ENCODE measurements at places on chromosomes 11 and 22.

DNA sequence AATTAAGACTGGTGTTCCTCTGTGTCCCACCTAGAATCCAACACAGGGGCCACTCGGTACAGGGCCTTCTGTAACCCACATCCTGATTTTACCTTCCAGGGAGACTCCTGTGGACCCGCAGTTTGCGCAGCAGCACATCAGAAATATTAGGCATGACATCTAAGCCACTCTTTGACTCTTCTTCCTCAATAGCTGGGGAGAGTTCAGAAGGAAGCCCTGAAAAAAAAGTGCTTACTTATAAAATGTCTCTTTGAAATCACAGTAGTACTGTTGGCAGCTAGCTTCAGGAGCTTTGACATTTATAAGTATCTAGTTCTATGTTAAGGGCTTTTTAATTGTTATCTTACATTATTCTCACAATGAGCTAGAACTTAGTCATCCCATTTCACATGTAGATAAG lies 41.2 kb upstream of the LYVE1 start:
- no peak for DNase-seq

- no peak for DNase-seq
Observed at GRCh38 chr11:117735350-117735977, 61.6 kb downstream of the DSCAML1 start.

- no peak for DNase-seq
Observed at GRCh38 chr11:29481738-29482137, 535.1 kb downstream of the KCNA4 start.

DNA sequence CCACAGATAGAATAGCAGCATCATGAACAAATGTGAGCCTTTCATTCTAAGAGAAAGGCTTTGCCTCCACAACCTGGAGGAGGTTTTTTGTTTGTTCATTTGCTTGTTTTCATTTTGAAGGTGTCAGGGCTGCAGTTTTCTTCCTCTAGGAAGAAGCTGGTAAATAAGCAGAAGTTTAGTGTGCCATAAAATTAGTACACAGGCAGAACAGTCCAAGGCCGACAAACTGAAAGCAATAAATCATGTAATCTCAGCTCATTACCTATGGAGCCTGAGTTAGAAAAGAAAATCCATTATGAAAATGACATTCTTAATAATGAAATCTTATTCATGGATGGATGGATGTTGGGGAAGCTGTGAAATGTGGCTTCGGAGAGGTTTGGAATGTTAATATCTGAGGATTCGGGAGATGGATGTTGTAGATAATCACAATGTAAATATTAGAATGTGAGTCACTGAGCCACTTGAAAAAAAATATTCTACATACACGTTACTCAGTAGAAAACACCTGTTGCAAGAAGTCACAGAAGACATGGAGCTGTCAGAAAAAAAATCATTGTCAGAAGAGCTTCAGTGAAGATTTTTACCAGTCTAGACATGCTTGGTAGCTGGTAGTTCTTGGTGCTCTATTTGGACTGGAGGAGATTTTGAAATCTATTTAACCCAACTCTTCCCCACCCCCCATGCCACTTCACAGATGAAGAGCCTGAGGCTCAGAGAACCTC lies 15.0 kb upstream of the ZDHHC13 start:
- DNase-seq: no peak

GRCh38 chr11:1486054-1486825 lies at the start of gene MOB2:
Gene MOB2, minus strand, starts transcription at chr11:1486779. Its CDS starts 223 bp downstream, at chr11:1486556.
- DNase-seq: no peak

DNA sequence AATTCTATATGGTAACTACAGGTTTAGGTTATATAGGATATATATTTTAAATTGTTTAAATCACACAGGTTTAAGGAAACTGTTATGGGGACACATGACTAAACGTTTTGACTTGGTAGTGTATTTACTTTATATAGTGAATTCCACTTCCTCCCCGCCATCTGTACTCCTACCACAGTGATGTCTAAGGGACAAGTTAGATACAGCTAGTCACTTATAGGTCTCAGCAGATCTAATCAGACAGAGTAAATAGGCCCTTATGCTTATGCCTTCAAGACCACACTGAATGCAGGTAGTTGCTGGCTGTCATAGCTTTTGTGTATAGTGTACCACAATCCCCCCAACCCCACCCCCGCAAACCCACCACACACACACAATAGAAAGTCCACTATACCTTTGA lies 8.2 kb downstream of the SESN3 start:
- no peak for DNase-seq

DNA sequence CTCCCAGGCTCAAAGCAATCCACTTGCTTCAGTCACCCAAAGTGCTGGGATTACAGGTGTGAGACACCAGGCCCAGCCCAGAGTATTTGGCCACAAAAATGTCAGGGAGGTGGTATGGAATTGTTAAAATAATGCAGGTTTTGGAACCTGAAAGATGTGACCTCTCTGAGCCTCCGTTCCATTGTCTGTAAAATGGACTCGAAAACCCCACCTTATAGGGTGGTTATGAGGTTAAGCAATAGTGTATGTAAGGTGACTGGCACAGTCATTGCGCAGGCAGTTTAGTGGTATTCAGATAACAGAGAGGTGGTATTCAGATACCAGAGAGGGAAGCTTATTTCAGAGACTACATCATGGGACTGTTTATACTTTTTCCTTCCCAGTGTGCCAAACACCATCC lies 52.5 kb upstream of the PRSS23 start:
- no peak for DNase-seq

DNA sequence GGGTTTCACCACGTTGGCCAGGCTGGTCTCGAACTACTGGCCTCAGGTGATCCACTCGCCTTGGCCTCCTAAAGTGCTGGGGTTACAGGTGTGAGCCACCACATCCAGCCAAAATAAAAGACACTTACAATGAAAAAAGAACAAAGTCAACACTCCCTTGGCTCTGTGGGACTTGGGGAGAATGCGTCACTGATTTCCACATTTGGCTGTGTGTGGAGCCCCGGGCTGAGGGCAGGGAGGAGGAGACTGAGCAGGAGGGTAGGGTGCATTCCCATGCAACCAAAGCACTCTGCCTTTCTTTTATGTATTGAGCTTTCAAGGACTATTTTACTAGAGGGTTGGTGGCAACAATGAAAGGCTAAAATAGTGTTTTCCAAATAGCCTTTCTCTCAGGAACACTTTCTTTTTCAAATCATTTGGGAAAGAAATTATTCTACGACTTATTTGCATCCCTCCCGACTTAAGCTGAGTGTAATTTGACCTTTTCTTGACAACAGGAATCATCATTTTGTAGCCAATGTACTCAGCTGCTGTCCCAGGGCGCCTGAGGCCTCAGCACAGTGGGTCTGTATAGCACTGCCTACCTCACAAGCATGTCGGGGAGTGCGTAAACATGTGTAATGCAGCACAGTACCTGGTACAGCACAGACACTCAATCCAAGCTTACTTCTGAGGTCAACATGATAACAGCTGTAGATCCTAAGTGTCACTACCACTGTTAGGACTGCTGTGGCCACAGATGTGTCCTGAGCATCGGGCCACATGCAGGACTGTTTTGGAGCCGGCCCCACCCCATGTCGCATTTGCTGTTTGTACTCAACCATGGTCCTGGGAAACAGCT lies 10.1 kb upstream of the SERPIND1 start:
- no peak for DNase-seq

DNA sequence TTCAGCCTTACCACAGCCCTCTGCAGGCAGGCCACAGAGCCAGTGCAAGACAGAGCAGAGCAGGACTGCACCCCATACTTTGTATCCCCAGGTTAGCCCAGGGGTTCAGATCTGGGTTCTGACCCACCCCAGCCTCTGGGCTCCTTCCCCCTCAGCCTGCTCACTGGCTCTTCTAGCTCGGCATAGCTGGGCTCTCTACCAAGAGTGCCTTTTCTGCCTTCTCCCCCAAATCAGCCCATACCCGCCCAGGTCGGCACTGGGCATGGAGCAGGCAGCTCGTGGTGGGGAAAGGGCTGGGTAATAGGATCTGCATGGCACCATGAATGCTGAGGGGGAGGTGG lies 8.3 kb downstream of the RELT start:
- no peak for DNase-seq

DNA sequence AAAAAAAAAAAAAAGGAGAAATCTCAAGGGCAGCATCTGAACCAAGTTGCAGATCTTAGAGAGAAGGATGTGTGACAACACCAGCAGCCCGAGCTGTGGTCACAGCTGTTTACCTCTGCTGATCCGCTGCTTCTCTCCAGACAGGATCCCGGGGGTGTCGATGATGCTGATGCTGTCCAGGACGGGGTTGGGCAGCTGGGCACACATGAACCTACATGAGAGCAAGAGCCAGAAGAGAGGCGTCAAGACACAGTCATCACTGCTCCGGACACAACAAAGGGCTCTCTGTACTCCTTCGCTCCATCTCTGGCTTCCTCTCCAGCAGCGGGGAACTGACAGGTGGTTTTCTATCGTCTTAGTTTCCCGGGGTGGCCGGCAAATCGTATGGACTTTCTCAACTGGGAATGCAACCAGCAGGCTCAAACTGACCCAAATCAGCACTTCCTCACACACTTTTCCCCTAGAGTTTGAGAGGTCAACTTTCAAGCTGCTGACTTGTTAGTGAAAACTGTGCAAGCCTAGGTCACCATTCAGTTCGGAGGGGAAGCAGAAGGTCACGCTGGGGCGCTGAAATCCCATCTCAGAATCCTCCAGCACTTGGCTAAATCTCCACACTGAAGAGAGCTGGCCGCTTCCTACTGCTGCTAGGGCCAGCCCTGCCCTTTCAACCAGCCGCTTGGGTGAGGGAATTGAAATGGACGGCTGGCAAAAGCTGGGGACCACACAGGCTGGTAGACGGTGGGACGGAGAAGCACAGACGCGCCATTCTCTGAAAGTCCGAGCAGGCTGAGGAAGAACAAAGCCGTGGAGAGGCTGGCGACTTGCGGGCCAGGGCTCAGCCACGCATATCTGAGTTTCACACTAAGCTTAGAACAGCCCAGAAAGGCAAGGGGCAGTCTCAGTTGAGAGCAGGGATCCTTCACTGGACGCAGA lies 3.8 kb downstream of the EHD1 start:
- DNase-seq: no peak

GRCh38 chr22:50114221-50115021 lies 24.6 kb downstream of the MOV10L1 start:
- no peak for DNase-seq

DNA sequence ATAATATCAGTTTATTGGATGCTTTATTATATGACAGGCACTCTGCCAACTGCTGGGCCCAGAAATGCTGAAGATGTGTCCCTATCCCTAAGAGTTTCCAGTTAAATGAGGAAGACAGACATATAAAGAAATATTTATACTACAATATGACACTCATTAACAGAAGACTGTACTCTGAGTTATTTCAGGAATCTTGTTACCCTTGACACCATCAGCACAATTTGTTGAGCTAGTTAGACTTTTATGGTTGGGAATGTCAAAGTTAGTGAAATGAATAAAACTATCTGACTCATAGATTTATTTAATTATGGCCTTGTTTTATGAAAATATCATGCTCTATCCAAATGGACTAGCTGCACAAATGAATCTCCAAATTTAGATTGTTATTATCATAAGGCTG lies 25.6 kb upstream of the MSANTD4 start:
- DNase-seq: no peak

GRCh38 chr11:75330291-75330690 lies 21.2 kb downstream of the ARRB1 start:
- DNase-seq: no peak

DNA sequence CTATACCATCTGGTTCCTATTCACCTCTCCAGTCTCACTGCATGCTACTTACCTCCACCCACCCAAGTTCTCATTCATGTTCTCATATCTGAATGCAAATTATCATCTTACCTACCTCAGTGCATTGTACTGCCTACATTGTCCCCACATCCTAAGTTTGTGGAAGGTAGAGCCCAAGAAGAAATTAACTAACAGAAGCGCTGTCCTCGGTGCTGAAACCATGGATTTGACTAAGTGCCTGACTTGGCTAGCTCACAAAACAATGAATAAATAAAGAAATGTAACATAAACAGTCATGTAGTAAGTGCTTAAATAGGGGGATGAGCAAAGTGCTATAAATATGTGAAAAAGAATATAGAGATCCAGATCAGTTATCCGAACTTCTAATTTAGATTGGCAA lies 63.2 kb downstream of the GRIA4 start:
- DNase-seq: no peak

GRCh38 chr11:125720781-125721180 lies 25.3 kb upstream of the PATE1 start:
- no peak for DNase-seq

- no peak for DNase-seq
Observed at GRCh38 chr11:62393061-62393611, 25.7 kb upstream of the SCGB1A1 start.

GRCh38 chr11:6681505-6681904 lies 1.6 kb downstream of the MRPL17 start:
- no peak for DNase-seq

GRCh38 chr11:47143322-47143721 lies 33.4 kb downstream of the ARFGAP2 start:
- no peak for DNase-seq

- DNase-seq: no peak
Observed at GRCh38 chr22:43377896-43378704, 33.7 kb upstream of the MPPED1 start.

DNA sequence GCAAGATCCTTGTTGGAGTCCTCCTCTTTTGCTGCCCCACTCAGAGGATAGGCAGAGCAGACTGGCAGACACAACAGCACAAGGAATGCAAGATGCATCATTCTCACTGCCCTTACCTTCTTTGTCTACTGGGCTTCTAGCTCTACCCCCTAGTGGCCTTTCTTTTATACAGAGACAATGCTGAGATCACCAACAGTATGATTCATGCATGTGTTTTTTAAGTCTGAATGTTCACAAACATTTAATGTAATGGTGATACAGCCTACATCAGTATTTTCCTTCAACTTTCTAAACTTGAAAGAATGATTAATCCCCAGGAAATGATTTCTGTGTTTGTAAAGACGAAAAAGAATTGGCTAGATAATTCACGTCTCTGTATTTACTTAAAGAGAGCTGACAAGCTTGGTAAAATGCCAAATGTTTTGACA lies at the start of gene MMP10:
MMP10 (minus strand) TSS at position 138 of the 428 bp plus-strand sequence; CDS start at position 101, 37 bp downstream.
- DNase-seq: no peak

DNA sequence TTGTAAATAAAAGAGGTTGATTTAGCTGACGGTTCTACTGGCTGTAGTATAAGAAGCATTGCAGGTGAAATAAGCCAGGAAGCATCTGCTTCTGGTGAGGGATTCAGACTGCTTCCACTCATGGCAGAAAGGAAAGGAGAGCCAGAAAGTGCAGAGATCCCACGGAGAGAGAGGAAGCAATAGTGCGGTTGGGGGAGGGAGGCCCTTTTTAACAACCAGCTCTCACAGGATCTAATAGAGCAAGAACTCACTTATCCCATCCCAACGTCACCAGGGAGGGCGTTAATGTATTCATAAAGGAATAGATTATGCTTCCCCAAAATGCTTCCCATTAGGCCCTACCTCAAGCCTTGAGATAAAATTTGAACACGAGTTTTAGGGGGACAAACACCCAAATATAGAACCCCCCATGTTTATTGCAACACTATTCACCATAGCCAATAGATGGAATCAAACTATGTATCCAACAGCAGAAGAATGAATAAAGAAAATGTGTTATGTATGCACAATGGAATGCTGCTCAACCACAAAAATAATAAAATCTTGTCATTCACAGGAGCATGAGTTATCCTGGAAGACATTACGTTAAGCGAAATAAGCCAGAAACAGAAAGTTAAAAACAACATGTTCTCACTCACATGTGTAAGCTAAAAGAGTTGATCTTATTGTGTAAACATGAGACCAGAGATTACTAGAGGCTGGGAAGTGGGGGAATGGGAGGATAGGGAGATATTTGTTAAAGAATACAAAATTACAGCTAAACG lies 908.3 kb upstream of the ANO3 start:
- no peak for DNase-seq

All from stimulated activated CD8-positive, alpha-beta memory T cell treated with anti-CD3 and anti-CD28 coated beads, Interleukin-7, amount 100 ng/mL, for 1 hour (primary cell).